ENCODE measurements at places on chromosomes 4 and X.

GRCh38 chr4:149409146-149409545 lies 406.5 kb downstream of the IQCM start:
- no peak for DNase-seq

- DNase-seq = no peak
Observed at GRCh38 chrX:53047228-53047627, 1.4 kb upstream of the GPR173 start.

DNA sequence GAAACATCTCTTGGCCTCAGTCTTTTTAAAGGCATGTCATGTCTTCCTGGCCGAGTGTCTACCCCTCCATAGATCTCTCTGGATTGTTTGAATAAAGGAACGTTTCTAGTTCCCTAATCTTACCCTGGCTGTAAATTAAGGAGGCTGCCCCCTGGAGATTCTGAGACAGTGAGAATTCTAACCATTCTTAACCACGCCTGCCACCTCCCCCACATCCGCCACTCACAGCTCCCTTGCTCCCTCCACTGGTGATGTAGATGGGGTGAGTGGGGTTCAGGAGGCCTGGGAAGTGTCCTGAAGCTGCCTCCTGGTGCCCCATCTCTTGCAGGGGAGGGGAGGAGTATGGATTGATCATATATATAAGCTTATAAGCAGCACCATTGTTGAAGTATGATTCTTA lies 48.0 kb upstream of the TRIM2 start:
- DNase-seq = no peak

DNA sequence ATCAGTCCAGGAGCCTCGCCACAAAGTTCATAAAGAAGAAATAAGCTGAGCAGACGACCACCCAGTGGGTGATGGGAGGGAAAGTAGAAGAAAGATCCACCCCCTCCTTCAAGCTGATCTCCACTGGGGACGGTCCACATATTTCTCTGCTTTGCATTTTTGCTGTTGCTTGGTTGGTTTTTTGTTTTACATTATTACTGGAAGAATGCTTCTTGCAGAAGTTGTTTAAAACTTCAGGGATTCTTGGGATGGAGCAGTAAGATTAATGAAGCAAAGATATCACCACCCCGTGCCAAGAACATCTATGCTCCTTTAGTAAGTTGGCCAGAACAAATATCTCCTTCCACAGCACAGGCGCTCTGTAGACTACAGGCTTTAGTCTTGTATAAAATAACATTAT lies 30.1 kb downstream of the LGI2 start:
- DNase-seq = no peak

- DNase-seq = no peak
Observed at GRCh38 chr4:1337376-1337831, 9.6 kb upstream of the UVSSA start.

DNA sequence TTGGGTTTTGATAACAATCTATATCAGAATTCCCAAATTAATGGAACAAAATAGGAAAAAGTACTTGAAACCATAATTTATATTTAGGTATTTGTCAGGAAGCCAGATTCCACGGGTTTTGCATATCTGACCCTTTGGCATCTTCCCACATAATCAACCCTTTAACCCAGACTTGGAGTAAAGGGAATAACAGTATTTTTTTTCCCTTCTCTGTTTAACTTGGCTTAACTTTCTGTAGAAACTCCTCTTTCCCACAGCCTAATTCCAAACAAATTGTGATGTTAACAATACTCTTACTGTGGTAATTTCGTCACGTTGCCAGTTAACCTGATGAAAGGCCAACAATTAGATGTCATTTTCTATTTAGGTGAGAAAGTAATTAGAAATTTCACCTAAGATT lies 49.4 kb upstream of the GUCY1A1 start:
- DNase-seq = no peak

GRCh38 chr4:184993247-184993646 lies 25.0 kb upstream of the HELT start:
- no peak for DNase-seq

DNA sequence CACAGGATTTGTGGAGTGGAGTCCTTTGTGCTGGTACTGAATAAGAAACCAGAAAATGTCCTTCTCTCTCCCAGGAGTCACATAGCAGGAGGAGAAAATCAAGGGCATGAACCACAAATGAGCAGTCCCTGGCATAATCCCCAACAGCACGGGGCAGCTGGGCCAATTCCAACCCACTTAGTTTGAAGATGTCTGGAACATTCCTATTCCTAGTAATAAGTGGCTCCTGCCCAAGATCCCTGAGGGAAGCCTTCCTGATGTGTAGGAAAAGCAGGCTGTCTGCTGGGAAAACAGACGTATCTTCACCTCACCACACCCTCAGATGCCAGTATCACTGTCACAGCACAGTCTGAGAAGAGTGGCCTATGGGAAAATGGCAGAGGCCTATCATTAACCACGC lies 182.8 kb upstream of the MAP3K15 start:
- DNase-seq = no peak

- DNase-seq = no peak
Observed at GRCh38 chr4:86611757-86612156, 17.6 kb downstream of the PTPN13 start.

- no peak for DNase-seq
Observed at GRCh38 chr4:83558680-83559079, 22.8 kb downstream of the GPAT3 start.

DNA sequence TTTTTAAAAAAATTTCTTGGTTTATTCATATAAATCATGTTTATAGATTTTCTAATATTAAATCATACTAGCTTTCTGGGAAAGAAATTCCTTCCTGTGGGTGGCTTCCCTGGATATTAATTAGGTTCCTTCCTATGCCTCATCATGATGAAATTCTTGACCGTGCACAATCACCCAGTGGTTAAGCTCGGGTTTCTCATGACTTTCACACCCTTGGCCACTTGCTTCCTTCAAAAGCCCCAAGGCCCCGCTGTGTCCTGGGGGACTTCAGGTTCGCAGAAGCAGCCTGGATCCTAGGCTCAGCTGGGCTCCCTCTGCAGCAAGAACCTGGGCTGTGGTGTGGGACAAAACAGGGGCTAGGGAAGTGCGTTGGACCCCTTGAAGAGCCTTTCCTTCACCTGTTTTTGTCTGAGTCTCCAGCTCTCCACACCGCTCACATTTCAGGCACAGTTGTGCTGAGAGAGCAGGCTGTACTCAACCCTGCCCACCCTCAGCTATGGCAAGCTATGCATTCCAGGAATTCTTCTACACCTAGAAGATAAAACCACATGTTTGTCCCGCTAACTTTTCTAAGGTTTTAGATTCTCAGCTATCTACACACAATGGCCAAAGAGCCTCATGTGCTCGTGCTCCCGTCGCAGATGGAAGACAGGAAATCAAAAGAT lies 48.9 kb upstream of the TMSB15B start:
- no peak for DNase-seq

DNA sequence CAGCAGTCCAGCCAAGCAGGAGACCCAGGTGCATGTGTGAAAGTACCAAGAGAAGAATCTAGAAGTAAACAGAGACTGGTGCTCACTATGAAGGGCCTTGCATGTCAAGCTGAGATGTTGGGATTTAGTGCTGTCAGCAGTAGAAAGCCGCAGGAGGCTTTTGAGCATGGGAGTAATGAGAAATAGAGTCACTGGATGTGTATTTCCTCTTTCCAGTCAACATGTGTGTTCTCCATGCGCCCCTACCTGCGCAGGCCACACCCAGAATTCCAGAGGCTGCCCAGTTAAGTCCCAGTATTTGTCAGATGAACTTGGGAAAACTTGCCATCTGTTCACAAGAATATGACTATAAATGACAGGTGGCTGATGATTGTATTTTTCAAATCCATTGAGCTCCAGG lies 4.5 kb upstream of the MAMLD1 start:
- DNase-seq = no peak

GRCh38 chr4:152351080-152351479 lies 184.8 kb downstream of the FBXW7 start:
- DNase-seq = no peak

GRCh38 chr4:128924951-128925350 lies 115.5 kb downstream of the JADE1 start:
- no peak for DNase-seq

GRCh38 chr4:127888559-127888958 lies 7.9 kb downstream of the PLK4 start:
- no peak for DNase-seq
